ENCODE measurements at places on chromosomes 4 and X. TPM values are rescaled to one million over a fixed set of nuclear protein-coding genes. Genes with fewer than 3 reads are reported as not detected.

- DNase-seq: no peak
Measured at GRCh38 chr4:140038031-140038533, 115.9 kb downstream of the MAML3 start.

DNA sequence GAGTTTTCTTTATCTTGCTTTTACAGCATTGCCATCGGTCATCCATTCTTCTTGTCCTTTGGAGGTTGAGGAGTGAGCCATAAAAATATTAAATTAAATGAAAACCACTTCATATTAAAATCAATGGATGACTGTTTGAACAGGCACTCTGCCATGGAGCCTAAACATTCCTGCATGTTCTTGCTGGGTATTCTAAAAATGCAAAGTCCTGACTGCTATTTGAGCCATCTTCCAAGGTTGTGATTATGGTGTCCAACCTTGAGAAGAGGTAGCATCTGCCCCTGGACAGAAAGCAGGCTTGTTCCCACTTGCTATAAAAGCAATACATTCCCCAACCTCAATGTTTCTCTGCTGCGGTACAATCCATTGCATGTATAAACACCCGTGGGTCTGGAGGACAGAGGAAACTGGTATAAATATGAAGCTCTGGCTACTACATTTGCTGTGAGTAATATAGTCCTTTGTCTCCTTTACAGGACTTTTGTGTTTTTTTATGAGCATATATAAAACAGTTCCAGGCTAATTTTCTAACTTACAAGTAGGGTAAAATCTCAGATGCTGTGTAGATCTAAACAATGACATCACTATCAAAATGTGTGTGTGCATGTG is 70.9 kb upstream of the FAT4 start:
- no peak for DNase-seq

HTN3 gene
- not detected for polyA plus RNA-seq

CCDC160 gene
- 2.4 TPM for polyA plus RNA-seq
